ENCODE measurements at places on chromosomes 16 and 17.

GRCh38 chr16:84535851-84536250 lies 31.4 kb upstream of the MEAK7 start:
- no peak for DNase-seq

GRCh38 chr16:84115919-84116719 lies 623 bp downstream of the MBTPS1 start:
- no peak for DNase-seq

GRCh38 chr17:77146882-77147281 lies 6.1 kb downstream of the SEC14L1 start:
- peak; percentile 51 for DNase-seq

DNA sequence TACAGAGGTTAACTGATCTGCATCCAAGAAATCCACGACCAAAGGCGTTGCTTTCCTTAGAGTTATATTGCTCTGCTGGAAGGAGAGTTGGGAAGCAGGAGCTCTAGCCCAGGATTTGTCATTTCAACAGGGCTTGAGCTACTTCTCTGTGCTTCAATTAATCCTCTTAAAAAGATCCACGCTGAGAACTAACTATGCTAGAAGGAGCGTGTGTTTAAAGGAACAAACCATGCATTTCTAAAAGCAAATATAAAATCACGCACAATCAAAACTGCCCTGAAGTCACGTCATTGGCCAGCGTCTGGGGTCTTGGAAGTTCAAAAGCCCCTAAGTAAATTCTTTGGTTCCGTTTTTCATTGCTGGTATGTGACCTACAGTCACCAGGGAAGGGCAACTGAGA lies 1.1 kb downstream of the ARL6IP1 start:
- DNase-seq, result no peak

DNA sequence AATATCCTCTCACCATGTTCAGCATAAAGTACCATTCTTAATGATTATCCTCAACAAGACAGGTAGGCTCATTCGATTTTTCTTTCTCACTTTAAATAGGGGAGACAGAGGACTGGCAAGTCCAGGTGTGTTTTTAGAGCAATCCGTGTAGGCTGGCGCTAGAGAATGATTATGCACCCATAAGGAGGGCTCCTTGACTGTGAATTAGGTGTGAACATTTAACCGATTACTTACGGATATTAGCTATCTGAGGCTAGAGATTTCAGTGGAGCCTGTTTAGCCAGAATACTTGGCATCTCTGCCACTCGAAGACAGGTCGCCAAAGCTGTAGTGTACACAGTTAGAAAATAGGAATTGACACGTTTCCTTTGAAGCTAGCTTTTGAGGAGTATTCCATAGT lies 1.9 kb downstream of the SEC14L1 start:
- DNase-seq, result no peak

DNA sequence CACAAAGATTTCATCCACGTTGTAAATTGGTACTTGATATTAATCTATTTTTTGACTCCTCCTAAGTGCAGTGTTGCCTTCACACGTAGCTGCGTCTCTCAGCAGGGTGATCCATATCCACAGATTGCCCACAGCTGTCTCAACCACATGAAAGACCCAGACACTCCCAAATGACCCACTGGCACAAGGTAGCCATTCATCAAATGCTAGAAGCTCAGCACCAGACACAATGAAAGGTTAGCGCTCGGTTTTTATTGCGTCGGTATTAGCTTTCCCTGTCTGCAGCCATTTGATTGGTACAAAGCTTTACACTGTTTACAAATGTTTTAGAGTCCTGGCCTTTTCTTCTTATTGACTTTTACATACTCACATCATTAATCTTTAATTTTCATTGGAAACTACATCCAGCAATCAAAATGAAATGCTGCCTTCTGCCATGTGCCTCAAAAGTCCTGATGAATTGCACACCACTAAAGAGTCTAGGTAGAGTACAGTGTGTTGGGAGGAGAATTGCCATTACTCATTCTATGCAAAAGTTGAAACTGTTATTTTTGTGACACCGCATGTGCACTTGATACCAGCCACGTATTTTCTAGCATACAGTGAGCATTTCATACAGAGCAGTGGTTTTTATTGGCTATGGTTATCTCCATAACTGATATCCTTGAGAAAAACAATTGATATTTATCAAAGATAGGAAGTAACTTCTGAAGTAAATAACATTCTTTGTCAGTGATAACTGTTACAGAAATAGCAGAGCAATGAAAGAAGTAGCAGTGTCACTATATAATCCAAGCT lies 127.3 kb upstream of the NUDT7 start:
- no peak for DNase-seq

DNA sequence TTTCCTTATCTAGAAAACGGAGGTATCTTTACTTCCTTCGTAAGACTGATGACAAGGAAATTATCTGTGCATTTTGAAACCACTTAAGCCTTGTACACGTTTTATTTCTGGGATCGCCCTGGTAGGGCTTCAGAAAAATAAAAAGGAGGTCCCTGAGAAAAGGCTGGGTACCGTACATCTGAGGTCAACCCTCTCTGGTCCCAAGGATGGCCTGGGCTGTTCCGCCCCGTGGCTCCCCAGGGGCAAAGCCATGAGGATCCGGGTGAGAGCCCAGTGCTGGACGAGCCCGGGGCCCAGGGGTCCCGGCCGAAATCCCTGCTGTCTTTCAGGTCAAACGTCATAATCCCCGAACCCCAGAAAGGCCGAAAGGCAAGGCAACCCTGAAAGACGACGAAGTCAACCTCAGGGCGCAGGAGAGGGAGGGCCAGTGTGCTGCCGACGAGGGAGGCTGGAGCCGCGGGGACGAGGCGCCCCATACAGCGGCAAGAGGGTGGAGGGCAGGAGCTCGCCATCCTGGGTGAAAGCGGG lies 656 bp upstream of the FUS start:
- DNase-seq, result no peak

DNA sequence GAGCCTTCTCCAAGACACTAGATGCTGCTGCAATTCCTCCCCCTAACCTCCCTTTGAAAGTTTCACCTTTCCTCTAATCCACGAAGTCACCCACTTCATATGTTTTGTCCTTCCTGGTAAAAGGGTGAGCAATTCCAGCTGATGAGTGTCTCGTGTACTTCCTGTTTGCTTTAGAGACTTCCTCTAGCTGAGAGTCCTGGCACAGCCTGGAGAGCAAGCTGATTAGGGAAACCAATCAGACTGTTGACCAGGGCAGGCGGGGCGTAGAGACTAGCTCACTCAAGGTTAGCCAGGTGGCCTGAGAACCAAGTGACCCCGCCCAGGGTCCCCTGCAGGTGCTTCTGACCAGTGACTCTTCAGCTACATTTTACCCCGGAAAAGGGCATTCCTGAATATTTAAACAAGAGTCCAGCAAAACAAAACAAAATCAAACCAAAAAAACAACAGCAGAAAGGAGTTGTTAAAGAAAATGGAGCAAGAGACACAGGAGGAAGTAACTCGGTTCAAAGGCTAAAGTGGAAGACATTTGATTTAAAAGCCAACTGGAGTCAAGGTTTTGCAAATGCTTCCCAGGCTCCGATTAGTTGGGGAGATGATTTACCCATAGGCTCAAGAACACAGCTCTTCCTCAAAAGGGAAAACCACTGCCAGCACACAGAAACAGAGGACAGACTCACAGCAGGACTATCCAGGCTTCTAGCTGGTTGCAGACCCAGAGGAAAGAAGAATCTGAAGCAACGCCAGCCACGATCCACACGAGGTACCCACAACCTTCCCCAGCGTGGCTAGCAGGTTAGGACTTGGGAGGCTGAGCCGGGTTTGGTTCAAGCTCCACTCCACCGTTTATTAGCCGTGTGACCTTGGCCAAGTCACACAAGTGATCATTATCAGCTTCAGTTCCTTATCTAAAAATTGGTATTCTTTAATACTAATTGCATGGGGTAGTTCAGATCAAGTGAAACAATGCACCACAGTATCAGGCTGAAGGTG lies 13.4 kb downstream of the HSPB9 start:
- DNase-seq, result no peak

DNA sequence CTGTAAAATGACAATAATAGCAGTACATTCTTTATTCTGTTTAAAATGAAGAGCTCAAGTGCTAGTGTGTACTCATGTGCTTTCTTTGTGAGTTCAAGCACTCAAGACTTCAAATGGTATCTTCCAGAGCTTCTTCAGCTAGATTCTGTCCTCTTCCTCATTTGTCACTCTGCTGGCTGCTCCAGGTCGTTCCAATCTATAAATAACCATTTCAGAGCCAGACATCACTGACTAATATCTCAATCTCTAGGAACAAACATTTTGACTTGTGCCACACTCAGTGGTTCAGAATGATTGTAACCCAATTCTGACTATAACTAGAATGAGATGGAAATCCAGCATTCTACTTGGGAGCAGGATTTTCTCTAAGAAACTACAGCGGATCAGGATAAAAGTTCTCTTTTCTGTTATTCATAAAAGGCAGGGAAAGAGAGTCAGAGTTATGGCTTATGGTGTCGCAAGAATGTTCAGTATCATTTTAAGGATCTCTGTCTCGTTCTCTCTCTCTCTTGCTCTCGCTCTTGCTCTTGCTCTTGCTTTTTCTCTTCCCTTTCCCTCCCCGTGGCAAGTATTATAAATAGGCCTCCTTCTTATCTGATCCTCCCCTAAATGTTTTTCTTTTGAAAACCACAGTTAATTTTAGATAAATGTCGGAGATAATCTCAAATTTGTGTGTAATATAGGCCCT lies 116.3 kb upstream of the MAF start:
- no peak for DNase-seq

- peak; percentile 32 for DNase-seq
Observed at GRCh38 chr16:2821487-2822157, 4.6 kb downstream of the PRSS21 start.

GRCh38 chr17:28407130-28407973 lies 1.3 kb upstream of the SLC46A1 start:
- DNase-seq, result peak; percentile 72

GRCh38 chr17:58693751-58694150 lies 1.3 kb downstream of the RAD51C start:
- DNase-seq, result no peak

DNA sequence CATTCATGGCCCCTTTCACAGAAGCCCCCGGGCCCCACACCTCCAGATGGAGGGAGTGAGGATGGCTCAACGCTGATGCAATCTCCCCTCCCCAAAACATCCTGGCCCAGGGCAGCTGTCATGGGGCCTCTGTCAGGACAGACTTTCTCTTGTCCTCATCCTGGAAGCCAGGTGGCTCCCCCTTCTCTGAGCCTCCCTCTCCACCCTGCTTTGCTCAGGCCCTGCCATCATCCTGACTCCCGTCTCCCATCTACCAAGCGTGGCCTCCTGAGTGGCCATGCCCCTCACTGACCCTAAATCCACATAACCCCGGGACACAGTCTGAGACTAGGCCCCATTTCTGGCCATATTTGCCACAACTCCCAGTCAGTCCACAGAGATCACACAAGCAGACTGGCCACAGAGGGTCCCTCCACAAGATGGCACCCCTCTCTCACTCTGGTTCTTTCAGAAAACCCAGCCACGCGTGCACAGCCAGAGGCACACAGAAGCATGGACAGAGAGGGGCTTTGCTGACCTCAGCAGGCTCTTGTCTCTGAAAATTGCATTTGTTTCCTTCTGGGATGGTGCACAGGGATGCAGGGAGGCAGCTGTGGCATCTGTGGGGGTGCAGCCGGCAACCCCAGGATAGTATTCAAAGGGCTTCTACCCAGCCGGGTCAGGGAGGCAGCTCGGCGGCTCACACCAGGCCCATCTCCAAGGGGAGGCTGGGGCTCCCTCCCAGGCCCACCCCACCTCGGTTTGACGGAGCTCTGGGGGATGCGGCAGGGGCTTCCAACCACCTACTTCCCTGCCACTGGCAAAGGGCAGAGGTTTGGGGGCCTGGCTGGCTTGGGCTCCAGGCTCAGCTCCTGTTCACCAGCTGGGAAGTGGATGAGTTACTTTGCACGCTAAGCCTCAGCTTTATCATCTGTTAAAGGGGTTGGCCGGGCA lies 16.9 kb downstream of the DOC2B start:
- peak; percentile 91 for DNase-seq

DNA sequence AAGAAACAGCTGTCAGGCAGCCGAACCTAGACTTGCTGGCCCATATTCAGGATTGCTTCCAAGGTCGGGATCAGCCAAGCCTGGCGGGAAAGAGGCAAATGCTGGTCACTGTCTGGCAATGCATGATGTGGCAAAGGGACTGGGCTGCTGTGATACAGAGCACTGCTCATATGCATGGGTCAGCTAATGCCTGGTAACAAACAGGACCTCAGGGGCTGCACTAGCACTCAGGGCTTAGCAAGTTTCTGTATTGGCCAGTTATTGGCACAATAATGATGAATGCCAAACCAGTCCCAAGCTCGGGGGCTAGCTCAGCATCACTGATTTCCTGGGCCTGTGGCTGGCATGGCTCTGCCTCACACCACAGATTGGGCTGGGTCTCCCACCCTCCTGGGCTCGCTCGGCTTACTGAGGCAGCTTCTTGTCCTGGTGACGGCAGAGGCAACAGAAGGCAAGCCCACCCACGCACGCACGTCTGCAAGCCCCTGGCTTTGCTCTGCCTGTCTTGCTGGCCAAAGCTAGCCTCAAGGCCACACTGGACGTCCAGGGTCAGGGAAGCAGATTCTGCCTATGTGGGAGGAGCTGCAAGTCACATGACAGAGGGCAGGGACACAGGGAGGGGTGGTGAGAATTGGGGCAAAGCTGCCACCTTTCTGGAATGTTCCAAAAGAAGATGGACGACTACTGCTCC lies 21.4 kb upstream of the RPTOR start:
- no peak for DNase-seq

DNA sequence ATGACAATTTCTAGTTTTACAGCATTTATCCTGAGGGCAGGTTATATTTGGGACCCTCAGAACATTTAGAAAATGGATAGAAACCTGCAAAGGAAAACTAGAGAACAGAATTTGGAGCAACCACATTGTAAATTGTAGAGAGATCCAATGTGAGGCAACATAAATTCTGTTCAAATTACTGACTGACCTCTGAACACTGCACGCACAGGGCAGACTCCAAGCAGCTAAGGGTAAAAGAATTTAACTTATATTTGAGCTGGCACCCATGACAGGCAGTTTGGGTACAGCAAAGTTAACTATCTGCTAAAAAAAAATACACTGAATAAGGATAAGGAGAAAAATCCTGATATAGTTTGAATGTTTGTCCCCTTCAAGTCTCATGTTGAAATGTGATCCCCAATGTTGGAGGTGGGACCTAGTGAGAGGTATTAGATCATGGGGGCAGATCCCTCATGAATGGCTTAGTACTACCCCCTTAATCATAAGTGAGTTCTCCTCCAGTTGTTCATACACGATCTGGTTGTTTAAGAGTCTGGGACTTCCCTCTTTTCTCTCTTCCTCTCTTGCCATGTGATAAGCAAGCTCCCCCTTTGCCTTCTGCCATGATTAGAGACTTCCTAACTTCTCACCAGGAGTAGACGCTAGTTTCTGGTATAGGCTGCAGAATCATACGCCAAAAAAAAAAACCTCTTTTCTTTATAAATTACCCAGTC lies 75.7 kb downstream of the FBXL20 start:
- DNase-seq, result no peak

All from H7 (cell line).